GF-D8 (cell line): ENCODE measurements at places on chromosomes 2 and 18.
A peak's percentile ranks its signal among the peaks of the same experiment; 100 is the strongest.

DNA sequence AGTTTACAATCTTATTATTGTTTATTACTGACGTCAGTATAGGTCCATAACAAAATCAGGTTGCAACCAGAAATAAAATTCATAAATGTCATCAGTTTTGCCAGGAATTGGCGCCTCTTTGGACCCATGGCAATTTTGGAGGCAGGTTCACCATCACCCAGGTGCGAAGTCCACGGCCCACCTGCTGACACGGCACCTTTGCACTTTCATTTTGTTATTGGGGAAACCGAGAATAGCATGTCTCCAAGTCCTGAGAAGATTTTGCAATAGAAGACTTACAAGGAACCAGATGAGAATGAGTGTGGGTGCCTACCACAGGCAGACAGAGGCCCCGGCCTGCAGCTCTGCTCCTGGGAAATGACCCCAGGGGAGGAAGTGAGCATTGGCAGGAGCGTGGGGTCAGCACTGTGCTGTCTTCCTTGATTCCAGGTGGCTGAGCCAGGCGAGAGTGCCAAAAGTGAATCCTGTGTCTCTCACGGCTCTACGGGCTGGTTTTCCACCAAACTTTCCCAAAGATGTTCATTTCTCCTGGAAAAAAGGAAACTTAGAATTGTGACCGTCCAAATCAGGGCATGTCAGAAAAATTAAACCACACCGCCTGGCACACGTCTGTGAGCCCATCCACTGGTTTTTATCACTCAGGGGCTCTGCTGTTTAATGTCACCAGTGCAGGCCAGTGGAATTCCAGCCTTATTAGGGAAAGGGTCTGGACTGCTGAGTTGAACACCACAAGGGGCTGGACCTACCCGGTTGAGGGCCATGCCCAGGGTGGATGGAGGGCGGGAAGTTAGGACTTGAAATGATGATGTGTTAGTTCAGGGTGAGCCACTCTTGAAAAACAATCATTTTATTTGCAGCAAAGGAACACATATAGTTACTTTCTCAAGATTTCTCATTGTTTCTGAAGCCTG lies 96.5 kb downstream of the PTGR3 start:
- DNase-seq, result no peak

DNA sequence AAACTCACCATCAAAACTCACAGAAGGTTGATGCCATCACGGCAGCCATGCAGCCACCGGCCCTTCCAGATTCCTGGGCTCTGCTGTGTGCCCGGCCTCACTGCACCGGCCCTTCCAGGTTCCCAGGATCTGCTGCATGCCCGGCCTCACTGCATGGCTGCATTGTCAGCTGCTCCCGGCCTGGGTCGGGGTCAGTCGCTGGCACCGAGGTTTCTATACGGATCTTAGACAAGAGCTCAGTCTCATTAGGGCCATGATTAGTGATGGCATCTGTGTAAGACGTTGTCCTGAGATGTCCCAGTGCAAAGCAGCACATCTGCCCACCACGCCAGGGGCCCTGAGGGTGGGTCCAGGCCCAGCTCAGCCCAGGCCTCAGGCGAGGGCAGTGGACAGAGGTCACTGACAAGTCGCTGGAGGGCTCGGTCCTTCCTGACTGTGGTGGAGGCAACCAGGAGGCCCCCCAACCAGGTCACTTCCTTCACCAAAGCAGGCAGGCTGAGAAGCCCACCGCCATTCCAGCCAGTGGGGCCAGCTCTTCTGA lies 29.4 kb downstream of the TMEM18 start:
- DNase-seq, result no peak

- no peak for DNase-seq
Observed at GRCh38 chr2:56127010-56127409, 56.8 kb upstream of the CCDC85A start.

DNA sequence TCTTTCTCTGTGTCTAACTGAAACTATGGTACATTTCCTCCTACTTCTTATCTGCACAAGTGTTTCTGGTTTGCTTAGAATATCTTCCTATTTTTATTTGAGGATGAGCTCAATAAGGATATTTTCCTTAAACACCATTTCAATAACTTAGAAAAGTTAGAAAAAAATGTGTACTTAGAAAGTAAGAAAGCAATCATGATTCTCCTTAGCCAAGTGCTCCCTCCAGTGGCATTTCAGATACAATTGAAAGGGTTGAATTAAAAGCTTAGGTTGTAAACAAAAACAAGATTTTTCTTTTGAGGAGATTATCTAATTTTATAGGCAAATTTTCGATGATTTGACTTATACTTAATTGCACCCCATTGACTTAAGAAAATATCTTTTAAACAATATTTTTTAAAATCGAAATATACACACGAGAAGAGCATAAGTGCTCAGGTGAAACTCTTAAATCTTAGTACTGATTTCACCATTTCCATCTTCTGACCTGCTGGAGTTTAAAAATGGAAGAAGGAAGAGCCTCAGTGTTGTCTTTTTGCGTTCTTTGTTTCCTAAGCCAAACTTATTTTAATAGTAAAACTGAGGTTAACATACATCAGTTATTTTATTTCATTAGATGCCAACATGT lies 26.9 kb downstream of the C18orf63 start:
- DNase-seq, result peak; percentile 39

DNA sequence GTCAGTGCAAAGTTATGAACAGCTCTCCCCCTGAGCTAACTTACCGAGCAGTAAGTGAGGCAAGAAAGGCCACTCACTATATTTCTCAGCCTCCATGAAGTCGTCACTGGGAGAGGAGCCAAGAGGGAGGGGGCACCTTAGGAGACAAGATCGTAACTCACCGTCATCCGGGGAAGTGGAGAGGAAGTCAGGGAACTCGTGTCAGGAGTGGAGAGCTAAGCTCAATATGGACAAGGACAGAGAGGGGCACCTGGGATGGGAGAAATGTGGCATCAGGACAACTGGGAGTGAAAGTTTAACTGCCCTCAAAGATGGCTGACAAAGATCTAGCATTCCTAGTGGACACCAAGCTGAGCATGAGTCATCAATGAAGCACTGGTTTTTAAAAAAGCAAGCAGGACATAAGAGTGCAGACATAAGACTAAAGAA lies 37.1 kb downstream of the BCL11A start:
- DNase-seq, result no peak

DNA sequence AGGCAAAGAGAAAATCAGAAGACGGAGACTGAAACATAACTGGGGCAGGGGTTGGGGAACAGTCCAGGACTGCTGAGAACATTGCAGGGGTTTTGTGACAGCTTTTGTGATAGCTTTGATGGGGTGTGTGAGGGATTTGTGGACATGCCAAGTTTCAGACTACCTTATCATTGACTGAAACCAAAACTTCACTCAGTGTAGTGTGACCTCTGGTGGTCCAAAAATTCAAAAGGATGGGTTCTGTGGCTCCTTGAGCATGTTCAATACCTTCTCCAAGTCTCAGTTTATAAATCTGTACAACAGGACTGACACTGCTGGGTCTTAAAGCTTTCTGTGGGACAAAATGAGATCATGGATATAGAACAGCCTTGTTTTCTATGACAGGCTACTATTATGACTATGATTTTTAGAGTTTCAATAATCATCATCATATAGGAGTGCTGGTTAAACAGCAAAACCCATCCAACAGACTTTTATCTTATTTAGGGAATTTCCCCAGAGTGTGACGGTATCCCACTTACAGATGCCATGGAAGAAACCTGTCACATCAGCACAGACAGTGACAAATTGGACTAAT lies 259.2 kb upstream of the SLC14A2 start:
- no peak for DNase-seq

- no peak for DNase-seq
Observed at GRCh38 chr2:167420211-167420610, 531.9 kb downstream of the XIRP2 start.

- no peak for DNase-seq
Observed at GRCh38 chr2:85011747-85012146, 40.8 kb downstream of the KCMF1 start.

DNA sequence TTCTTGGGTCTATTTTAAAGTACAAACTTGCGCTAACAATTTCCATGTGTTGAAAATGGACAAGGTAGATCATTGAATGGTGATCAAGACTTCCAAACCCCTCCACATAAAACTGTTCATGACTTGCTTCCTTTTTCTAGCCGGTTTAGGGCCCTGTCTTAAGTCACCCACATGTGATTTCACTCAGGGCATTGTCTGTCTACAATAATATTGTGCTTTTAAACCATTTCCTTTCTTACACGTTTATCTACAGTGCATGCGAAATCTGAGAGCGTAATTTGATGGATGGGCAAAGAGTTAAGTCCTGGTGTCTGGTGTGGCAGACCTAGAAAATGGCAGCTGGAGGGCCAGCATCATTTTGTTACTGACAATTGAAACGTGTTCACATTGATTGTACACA lies 2.0 kb upstream of the ZNF516 start:
- no peak for DNase-seq

DNA sequence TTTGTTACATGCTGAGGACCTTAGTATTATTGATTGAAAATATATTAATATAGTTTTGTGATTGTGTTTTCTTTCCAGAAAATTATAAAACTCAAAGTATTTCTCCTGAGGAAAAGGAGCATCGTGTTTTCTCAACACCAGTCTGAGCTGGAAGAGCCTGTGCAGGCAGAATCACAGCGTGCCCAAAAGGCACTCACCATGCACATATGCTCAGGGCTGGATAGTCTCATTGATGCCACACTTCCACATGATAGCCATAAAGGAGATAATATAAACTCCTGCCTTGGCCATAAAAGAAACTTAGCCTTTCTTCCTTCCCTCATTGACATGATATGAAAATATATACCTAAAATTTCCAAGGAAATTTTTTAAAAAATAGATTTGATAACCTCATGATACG lies 4.0 kb downstream of the PDE1A start:
- DNase-seq, result no peak

- no peak for DNase-seq
Observed at GRCh38 chr2:217383620-217384019, 523.8 kb upstream of the TNP1 start.

- DNase-seq, result no peak
Observed at GRCh38 chr2:195037045-195037444, 620.0 kb upstream of the SLC39A10 start.

GRCh38 chr2:46230115-46230571 lies 67.1 kb upstream of the EPAS1 start:
- no peak for DNase-seq
